A172 (cell line): ENCODE measurements at places on chromosomes 2 and 18. TPM values are rescaled to one million over a fixed set of nuclear protein-coding genes. Genes with fewer than 3 reads are reported as not detected.

GRCh38 chr2:201451292-201452057, at the start of the genes STRADB and TRAK2:
STRADB (plus strand) TSS chr2:201451740; CDS start chr2:201454841, 3,101 bp downstream.
TRAK2 (minus strand) TSS chr2:201451458; CDS start chr2:201420507, 30,951 bp downstream.
- peak; percentile 92 for DNase-seq

- DNase-seq: no peak
These were observed 9.5 kb downstream of the MAPRE2 start for GRCh38 chr18:35050705-35051195.

DNA sequence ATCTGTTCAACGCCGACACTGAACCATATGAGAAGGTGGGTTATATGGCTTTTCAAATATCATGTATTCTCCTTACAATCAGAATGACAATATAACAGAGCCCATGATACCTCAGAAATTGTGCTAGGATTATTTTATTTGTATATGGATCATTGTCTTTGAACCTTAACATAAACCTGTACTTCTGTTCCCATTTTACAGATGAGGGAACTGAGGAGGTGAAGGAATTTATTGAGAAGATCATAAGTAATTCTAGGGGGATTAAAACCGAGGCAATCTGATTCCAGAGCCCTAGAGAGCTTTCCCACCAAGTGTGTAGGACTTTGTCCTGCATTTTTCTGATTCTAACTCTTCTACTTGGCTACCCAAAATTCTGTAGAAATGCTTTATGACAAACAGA, 279.8 kb upstream of the FANCL start:
- no peak for DNase-seq

- DNase-seq: no peak
These were observed 1.8 kb downstream of the KIF5C start for GRCh38 chr2:148876595-148877402.

DNA sequence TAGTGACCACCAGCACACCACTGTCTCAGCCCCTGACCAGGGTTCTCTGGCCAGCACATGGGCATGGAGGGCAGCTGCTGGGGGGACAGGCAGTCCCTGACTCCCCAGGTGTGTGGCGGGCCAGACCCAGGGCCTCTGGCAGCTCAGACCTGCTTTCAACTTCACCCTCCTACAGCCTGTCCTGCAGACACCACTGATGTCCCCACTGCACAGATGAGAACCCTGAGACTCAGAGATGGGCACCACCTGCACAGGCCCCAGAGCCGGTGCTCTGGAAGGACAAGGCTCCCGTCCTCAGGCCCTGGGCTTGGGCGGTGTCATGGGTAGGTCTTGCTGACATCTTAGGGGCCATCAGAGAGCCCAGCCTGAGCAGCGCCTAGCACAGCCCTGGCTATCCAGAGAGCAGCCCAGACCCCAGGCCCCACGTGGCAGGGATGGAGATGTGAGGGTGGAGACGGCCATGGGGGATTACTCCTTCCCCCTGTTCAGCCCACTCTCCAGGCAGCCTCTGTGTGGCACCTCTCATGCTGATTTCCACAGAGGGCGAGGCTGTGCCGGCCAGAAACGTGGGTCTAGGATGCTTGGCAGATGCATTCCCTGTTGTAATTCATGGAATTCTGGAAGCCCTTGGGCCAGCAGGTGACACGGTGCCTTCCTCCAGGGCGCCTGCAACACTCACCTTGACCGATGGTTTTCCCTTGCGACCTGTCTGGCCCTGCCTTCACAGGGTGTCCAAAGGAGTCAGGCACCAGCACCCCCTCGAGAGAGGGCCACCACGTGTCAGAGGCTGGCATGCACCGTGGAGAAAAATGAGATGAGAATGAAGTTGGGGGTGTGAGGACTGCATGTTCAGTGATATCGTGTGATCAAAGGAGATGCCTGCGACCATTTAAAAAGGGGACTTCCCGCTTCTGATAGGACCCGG, 61.2 kb upstream of the GLI2 start:
- no peak for DNase-seq

DNA sequence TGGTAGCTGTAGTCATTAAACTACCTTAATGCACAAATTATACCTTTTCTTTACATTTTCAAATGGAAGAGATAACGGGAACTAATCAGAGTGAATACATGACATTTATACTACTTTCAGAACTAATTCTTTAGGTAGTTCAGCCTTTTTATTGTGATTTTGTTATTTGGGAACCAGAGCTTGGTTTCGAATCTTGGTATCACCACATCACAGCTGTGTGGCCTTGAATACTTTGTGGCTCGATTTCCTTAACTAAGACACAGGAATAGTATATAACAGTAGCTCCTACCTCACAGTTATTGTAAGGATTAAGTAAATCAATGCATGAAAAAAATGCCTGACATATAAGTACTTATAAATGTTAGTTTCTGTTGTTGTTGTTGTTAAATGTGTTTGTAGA, 240.0 kb downstream of the WDR7 start:
- no peak for DNase-seq

NEMP2 gene
- total RNA-seq: 7.4 and 19.8 TPM in 2 replicates

AQP12A gene
- total RNA-seq: not detected in 2 replicates

ADCYAP1 gene
- total RNA-seq: not detected in 2 replicates

GRCh38 chr2:180990794-180991193, 10.4 kb downstream of the UBE2E3 start:
- no peak for DNase-seq

IL36RN gene
- not detected in 2 replicates for total RNA-seq

DNA sequence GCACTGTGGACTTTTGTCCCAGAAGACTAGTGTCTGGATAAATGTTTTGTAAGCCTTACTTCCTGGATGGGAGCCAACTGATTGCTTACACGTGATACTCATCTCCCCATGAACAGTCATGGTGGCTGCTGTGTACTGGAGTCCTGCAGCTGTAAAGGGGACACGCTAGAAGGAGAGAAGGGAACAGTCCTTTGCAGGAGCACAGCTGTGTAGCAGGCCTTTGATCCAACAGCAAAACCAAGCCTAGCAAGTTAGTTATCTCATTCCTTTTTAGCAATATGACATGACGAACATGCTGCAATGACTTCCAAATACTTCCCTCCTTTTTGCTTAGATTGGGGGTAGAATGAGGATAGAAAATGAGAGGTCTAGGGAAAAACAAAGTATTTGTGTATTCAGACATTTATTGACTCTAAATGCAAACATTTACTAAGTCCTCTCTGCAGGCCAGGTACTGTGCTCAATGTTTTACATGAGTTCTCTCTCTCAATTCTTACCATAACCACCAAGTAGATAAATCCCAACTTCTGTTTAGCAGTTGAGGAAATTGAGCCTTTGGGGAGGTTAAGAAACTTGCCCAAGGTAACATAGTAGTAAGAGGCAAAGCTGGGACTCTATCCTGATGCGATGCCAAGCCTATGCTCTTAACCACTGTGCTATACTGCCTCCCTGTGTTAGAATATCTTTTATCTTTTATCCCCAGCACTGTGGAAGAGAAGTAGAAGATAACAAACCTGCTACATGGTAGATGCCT, 55.4 kb upstream of the CD28 start:
- peak; percentile 40 for DNase-seq

DNA sequence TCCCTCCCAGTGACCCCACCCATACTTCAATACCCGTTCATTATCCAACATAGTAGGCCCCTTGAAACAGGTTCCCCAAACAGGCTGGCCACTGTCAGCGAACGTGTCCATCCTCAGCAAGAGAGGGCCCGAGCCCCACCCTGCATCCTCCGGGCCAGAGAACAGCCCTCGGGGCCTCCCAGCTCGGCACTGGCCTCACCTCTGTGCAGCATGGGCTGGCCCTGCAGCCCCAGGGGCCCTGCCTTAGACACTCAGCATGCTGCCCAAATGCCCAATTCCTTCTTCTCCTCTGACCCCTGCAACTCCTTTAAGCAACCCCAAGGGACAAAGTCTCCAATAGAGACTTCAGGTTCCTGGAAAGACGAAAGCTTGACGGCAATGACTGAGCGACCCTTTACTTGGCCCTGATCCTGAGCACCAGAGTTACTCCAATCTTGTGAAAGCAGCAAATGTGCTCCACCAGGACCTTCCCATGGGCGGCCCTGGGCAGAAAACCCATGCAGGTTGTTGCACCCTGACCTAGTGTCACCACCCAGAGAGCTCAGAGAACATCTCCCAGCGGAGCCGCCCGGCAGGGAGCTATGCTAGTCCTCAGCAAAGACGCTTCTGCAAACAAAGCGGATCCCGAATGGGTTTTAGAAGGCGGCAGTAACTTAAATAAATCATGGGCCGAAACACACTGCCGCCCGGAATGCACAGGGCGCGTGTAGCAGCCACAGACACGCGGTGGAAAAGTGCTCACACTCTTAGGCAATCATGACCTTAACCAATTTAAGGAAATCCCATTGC, 782 bp downstream of the COL6A3 start:
- no peak for DNase-seq

DNA sequence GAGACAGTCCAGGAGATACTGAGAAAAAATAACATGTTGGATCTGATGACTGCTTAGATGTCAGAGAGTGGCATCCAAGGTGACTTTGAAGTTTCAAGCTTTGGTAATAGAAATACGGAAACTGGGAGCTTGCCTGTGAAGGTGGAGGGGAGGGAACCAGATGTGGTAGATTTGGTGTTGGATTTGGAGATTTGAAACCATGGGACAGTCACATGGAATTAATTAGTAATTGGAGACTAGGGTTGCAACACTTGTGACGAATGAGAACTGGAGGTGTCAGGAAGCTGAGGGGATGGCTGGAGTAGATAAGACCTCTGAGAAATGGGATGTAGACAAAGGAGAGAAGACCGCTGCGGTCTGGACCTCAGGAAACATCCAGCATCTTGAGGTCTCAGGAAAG, 46.7 kb downstream of the RPL37A start:
- DNase-seq: no peak

ITGA4 gene
- 17.8 and 23.5 TPM in 2 replicates for total RNA-seq

DNA sequence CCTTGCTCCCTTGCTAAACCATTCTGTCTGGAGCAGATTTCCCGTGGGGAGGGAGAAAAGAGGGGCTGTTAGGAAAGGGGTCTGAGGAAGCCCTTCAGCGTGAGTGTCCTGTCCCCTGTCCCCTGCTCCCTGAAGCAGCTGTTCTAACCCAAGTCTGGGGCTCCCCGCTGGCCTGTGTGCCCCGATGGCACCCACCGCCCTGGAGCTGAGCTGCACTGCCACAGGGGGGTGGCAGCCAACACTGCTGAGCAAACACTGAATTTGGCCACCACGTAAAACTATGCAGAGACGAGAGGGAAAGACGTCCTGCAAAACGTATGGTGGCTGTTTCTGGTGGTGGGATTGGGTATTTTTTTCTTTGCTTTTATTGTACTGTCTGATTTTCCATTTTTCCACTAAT, 17.9 kb downstream of the KCNG2 start:
- DNase-seq: no peak
